Stomach (tissue), 19 donors: ENCODE measurements at places on chromosomes 12 and 14.

GRCh38 chr12:27548301-27549199, 24.5 kb downstream of the PPFIBP1 start:
- peaks cover 69% of the 10 kb centered on the region for H3K4me1 ChIP-seq
- H3K36me3 ChIP-seq: no peaks in the 10 kb centered on the region
- DNase-seq: no peak
- H3K4me3 ChIP-seq: no peak overlapping the region

DNA sequence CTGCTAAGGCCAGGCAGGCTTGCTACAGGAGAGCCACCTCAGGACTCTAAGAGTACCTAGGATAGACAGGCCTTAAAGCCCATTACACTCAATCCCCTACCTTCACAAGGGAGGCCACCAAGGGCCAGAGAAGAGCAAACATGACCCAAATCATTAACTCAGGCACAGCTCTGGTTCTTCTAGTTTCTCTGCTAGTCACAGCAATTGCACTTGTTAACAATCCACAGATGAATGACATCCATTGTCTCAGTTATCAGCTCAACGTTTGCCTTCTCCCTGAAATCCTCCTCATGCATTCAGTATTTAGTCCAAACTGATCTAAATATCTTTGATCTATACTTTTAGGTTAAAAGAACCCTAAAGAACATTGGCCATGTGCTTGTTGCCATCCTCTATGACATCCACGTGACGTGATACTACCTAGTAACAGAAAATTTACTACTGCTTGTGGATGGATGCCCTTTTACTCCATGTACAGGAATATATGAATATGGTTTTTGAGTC, 164.5 kb downstream of the STXBP6 start:
- no peaks in the 10 kb centered on the region for H3K27me3 ChIP-seq
- H3K4me3 ChIP-seq: no peak overlapping the region
- no peaks in the 10 kb centered on the region for H3K4me1 ChIP-seq
- H3K27ac ChIP-seq: no peak overlapping the region

- H3K27me3 ChIP-seq: peaks cover 15% of the 10 kb centered on the region
- H3K27ac ChIP-seq: no peak overlapping the region
- no peak overlapping the region for H3K4me3 ChIP-seq
- H3K4me1 ChIP-seq: peaks cover 17% of the 10 kb centered on the region
- no peak for DNase-seq
Observed at GRCh38 chr12:130780325-130780724, 58.7 kb downstream of the STX2 start.

DNA sequence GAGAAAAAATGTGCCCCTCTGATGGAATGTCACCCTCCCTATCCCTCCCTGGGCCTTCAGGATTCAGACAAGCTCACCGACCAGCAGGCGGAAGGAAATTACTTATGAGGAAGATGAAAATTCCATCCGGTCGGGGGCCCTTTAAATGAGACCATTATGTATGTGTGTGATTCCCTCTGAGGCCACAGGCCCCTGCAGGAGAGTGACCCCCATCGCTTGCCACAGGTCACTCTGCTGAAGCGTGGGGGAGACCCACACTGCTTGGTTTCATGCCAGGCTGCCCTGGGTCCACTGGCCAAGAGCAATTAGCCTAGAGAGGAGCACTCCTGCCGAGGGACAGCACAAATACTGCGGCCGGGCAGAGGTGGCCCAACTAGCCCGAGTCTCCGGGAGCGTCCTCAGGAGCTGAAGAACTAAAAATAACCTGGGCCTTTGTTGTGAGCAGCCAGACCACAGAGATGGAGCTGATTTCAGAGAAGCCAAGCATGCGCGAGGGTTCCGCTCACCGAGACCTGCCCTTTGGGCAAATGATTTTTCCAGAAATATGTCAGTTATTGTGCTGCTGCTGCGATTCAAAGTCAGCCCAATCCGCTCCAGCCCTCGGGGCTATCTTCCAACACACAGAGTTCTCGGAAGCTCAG, 276.4 kb downstream of the DPF3 start:
- no peaks in the 10 kb centered on the region for H3K36me3 ChIP-seq
- H3K27me3 ChIP-seq: no peaks in the 10 kb centered on the region
- no peak overlapping the region for H3K4me3 ChIP-seq
- peak overlapping the region; percentile 46 for H3K27ac ChIP-seq
- DNase-seq: no peak
- peaks cover 39% of the 10 kb centered on the region for H3K4me1 ChIP-seq
